Activated CD4-positive, alpha-beta T cell treated with anti-CD3 and anti-CD28 coated beads for 4 hours (primary cell): ENCODE measurements at places on chromosomes 3 and 15.

DNA sequence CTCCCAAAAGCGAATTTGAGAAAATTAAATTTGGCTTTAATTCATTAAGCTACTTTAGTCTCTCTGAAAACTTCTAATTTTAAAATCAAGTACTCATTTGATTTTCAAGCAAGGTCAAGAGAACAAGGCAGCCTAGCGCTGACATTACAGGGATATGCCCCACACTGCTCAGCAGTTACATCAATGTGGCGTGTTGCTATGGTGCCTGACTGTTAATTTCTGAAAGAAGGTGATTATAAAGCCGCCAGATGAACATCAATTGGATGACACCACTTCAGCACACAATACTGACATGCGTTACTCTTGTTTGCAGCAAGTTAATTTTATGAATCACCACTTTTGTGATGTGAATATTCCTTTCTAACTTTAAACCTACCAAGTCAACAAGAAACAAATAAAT, 284.4 kb downstream of the FOXP1 start:
- peak; percentile 36 for DNase-seq

DNA sequence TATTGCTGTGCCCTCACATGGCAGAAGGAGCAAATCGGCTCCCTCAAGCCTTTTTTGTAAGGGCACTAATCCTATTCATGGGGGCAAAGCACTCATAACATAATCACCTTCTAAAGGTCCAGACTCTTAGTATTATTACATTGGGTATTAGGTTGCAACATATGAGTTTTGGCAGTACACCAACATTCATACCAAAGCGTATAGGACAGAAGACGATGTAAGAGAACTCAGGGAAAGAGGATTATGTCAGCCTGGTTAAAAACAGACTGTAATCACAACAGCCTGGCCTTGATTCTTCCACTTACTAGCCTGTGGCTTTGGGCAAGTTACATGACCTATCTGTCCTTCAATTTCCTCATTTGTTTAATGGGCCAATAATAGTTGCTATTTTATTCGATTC, 828.5 kb upstream of the NECTIN3 start:
- DNase-seq = no peak

DNA sequence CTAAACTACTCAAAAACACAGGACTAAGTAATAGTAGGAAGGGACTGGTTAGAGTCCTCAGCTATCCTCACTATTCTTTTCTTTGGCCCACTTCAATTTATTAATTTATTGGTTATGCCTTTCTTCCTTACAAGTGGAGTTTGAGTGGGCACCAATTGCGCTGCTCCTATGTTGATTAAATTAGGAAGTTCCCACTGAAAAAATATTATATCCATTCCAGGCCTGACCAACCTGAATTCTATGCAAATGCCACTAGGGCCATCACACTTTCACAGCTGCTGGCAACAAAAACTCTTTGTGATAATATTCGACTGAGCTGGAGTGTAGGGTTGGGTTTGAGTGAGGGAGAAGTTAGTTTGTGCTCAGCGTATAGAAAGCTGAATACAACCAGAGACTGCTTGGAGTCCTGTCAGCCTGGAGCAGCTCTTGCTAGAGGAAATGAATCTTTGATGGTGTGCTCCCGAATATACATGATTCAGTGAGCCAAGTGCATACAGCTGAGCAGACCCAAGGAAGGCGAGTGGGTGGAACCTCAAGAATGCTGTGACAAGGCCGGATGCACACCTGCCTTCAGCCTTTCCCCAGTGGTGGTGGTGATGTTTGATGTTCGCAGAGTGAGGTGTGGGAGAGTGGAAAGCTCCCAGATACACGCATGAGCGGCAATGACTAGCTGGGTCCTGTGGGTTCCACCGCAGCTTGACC, 1.5 kb downstream of the ARHGEF3 start:
- DNase-seq = peak; percentile 87

GRCh38 chr15:64105113-64105704, 9.4 kb downstream of the SNX1 start:
- no peak for DNase-seq
